Activated CD4-positive, CD25-positive, alpha-beta regulatory T cell treated with anti-CD3 and anti-CD28 coated beads, Interleukin-2, amount 50 U/mL, for 16 hours (primary cell): ENCODE measurements at places on chromosomes 3 and 15.

- no peak for DNase-seq
Measured at GRCh38 chr15:33132722-33133345, 61.7 kb downstream of the FMN1 start.

DNA sequence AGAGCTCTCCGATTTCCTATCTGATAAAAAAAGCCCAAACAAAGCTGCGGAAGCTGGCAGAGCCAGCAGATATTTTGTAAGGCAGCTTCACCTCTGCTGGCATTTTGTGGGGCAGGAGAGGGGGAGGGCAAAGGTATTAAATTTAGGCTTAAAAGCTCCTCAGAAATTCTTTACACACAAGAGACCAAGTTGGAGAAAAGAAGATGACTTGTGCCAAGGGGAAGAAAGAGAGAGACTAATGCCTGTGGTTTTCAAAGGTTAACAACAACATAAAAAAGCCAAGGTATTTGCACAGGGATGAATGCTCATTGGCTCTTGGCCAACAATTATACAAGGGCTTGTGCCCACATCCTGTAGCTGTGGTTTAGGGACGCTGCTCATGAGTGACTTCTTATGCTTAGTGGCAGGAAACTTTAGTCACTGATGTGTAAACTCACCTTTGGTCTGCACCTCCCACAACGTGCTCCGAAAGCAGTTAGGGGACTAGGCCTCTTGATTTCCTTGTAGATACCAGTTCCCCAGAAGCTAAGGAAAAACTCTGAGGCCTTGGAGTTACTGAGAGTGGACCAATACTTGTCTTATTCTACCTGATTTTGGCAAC is 152.9 kb downstream of the TPRG1 start:
- DNase-seq: peak; percentile 70

- DNase-seq: no peak
Measured at GRCh38 chr3:11556851-11557644, 86.7 kb downstream of the VGLL4 start.

- DNase-seq: no peak
Measured at GRCh38 chr3:87336761-87337160, 60.4 kb upstream of the POU1F1 start.

DNA sequence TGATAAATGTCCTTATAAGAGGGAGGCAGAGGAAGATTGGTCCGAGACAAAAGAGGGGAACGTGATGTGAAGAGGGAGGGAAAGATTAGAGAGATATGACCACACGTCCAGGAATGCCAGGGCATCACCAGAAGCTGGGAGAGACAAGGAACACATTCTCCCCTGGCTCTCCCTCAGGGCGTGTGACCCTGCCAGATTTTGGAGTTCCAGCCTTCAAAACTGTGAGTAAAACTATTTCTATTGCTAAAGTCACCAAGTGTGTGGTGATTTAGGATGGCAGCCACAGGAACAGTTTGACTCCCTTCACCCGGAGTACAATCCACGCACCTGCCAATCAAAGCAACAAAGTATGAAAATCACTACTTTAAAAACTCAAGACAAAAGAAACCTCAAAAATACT is 32.1 kb upstream of the TJP1 start:
- DNase-seq: no peak

DNA sequence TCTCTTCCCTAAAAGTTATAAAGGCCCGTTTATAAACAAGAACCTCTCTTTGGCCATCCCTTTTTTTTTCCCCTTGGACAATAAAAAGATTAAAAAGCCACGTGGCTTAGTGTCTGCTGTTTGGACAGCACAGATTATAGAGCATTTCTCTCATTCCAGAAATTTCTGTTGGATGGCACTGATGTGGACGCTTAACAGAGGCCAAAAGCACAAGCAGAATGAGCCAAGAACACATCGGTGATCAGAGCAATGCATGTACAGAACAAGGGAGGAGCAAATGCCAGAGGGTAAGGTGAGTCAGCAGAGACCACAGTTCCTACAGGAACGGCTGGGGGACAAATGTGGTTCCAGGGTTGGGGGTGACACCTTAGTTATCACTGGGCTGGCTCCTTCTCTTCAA is 30.3 kb upstream of the CTNNB1 start:
- no peak for DNase-seq

DNA sequence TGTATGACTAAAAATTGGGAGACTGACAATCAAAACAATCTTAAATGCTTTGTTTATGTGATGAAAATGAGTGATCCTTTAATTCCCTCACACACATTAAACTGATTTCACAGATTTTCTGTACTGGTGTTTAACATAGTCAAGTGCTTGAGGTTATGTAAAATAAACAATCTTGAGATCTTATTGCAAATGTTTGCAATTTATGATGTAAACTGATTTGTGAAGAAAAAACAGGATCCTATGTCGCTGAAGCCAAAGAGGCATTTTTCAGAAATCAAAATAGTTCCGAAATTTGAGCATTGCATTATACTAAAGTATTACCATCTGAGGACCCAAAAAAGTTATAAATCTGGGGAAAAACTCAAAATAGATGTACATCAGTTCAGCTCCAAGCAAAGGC is 12.7 kb downstream of the SHOX2 start:
- no peak for DNase-seq

- no peak for DNase-seq
Measured at GRCh38 chr3:48427630-48427962, 2.3 kb downstream of the PLXNB1 start.

DNA sequence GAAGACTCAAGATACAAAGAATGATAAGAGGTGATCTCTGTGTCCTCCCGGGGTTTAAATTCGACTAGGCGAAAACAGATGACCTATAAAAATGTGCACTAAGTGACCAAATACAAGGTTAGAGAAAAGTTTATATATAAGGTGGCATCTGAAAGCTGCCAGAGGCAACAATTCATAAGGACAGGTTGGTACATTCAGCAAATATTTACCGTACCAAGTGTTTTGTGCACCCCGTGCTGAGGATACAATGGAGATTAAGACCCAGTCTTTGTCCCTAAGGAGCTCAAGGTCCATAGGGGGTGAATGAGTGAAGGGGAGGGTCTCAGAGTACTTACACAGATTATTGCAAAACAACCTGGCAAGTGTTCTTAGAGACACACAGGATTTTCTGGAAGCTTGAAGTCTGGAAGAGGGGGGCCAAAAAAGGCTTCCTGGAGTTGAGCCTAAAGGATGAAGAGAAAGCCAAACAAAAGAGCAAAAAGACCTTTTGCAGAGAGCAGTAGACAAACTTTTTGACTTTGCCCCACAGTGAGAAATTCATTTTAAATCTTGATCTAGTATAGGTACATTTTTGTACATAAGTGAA is 71.4 kb upstream of the LRIG1 start:
- no peak for DNase-seq

DNA sequence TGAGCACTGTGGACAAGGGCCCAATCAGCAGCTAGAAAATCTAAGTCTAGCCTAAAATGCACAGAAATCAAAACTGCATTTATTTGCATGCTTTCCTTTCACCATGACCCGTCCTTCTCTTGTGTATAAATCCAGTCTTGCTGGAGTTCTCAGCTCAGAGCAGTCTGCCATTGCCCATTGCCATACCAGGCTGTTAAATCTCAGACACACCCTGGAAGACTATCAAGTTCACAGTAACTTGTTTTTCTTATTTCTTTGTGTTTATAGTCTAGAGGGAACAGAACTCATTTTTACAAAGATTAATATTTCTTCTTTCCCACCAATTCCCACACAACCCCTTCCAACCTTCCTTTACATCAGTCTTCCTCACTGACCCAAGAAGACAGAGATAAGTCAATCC is 85.9 kb downstream of the COL8A1 start:
- DNase-seq: no peak

DNA sequence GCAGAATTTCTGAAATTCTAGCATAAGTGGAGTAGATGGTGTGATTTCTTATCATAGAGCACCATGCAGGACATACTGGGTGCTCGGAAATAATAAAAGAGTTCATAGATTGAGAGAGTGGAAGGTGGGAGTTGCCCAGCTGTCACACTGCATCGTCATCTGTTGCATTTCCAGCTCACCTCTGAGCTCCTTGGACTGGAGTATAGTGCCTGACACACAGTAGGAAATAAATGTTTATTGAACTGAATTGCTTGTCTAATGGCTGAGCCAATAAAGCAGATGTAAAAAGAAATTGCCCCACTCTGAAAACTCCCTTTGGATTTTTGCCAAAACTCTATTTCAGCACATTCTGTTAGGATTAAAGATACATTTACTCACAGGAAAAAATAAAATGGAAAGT is 108.9 kb upstream of the UBE2E1 start:
- no peak for DNase-seq

GRCh38 chr3:51970606-51971300 is 3.1 kb downstream of the ABHD14B start:
- DNase-seq: no peak

- DNase-seq: no peak
Measured at GRCh38 chr15:91593067-91593466, 260.4 kb upstream of the SLCO3A1 start.

- DNase-seq: no peak
Measured at GRCh38 chr15:62402687-62403086, 237.6 kb upstream of the C2CD4B start.

DNA sequence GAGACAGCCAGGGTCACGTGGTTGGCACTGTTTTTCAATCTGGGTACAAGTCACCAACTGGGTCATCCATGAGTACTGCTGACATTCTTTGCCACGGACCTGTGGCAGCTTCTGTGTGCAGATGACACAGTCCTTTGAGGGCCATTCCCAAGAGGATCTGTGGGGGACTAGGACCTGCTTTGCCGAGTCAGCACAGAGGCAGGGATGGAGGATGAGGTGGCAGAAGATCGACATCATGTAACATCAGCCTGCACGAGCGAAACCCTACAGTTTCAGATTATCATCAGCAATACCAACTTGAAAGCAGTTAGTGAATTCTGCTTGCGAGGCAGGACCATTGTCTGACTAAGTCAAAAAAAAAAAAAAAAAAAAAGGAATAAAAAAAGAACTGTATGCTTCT is 227.7 kb downstream of the FOXP1 start:
- no peak for DNase-seq

DNA sequence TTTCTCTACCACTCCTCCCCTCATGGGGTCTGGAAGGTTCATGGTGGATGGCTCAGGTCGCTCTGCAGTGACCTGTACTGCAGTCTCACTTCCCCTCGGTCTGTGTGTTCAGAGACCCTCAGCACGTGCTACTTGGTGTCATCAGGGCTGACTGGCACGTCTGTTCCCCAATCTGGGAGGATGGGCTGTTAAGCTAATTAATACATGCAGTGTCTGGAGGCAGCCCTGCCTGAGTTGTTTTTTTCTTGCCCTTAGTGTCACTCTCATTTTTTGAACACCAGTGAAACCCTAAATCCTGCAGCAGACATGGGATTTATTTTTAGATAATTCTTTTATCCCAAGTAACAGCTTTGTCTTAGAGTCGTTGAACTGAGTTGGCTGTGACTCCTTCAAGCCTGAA is 64.6 kb downstream of the ARNT2 start:
- DNase-seq: no peak

GRCh38 chr3:64244011-64244942 is 19.0 kb upstream of the PRICKLE2 start:
- no peak for DNase-seq

DNA sequence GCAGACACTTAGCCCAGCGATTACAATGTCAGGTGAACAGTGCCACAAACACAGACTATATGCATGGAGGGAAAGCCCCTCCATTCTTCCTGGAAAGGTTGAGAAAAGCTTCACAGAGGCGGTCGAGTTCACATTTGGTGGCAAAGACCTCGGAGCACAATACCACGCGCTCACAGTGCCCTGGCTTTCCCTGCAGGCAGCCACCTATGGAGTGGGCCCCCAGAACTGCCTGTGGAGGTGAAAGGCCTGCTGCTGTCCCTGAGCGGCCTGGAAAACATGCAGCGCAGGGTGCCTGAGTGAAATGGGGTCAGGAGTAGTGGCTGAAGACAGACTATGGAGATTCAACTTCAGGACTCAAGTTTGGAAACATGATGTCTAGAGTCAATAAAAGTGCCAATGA is 26.9 kb downstream of the PDIA5 start:
- DNase-seq: no peak

DNA sequence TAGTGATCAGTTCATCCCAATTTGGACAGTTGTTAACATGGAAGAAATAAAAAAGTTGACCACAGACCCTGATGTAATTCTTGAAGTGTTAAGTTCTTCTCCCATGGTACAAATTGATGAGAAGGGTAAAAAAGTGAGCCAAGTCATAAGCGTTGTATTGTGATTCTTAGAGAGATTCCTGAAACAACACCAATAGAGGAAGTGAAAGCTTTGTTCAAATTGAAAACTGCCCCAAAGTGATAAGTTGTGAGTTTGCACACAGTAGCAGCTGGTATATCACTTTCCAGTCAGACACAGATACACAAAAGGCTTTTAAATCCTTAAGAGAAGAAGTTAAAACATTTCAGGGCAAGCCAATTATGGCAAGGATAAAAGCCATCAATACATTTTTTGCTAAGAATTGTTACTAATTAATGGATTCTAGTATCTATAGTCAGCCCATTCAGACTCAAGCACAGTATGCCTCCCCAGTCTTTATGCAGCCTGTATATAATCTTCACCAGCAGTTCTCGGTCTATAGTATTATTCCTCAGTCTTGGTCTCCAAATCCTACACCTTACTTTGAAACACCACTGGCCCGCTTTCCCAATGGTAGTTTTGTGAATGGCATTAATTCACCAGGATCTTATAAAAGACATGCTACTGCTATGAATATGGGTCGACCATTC is 38.2 kb downstream of the CDIN1 start:
- DNase-seq: no peak

DNA sequence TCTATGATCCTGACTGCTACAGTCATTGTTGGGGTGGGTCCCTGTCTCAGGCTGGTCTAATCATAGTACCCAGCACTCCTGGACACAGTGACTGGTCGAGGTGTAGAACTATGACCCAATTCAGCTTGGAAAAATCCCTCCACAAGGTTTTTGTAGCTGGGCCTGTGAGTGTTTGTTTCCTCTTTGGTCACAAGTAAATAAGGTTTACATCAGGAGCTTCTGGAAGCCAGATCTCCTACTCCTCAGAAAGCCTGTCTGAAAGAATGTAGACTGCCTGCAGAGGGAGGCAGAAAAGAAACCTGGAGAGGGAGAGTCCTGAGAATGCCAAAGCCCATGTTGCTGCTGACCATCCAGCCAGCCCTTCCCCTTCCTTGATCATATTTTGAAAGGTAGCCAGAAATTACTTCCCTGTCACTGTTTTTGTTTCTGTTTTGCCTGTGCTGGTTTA is 123.2 kb downstream of the RAP2B start:
- no peak for DNase-seq

DNA sequence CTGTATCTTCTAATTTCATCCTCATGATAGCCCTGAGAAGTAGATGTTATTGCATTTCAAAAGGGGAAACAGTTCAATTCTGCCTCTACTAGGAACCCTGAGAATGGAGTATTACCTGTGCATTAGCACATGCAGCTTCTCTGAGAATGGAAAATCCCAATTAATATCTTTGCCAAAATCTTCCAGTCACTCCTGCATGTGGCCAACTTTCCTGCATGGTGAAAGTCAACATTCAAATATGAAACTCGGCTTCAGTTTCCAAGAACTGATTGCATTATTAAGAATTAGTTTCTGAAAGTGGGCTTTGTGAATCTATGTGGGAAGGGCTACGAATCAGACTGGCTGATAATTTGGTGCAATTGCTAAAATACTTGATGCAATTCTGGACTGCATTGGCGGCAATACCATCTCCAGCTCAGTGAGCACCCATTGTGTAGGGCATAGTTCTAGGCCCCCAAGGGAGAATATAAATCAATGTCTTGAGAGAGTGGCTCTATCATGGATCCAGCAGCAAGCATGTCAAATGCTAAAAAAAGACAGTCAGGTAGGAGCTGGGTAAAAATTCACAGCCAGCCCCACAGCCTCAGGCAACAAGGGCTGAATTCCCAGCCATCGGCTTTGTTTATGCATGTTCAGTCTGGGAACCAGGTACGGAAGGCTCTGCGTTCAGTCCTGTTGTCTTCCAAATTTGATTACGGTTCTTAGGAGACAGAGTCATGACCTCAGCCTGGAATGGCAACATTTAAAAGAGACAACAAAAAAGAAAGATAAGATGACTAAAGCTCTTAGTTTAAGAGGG is 18.8 kb upstream of the BCL6 start:
- DNase-seq: no peak
